ENCODE measurements at places on chromosomes 4 and X.
A peak's percentile ranks its signal among the peaks of the same experiment; 100 is the strongest.

DNA sequence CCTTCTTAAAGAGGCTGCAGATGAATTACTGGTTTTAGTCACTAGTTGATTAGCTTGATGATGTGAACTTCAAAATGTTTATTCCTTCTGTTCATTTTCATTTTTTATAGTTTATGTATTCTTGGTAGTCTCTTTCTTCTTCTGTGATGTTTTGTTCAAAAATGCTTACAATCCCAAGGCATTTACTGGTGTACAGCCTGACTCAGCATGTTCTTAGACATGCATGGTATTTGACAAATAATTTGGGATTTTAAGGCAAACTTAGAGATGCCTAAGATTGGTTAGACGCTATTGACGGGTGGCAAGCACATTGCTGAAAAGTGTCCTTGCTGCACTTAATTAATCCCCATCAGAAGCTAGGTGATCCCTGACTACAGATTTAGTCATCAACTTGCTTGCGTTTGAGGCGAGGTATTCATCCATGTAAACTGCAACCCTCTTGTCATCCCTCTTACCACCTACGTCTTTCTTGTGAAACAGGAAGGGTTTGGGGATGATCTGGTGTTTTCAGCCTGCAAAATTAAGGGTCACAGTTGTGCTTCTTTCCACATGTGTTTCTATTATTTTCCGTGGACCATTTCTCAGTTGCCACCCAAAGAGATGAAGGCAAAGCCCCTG is 331.8 kb downstream of the DKK2 start:
- DNase-seq, result no peak

DNA sequence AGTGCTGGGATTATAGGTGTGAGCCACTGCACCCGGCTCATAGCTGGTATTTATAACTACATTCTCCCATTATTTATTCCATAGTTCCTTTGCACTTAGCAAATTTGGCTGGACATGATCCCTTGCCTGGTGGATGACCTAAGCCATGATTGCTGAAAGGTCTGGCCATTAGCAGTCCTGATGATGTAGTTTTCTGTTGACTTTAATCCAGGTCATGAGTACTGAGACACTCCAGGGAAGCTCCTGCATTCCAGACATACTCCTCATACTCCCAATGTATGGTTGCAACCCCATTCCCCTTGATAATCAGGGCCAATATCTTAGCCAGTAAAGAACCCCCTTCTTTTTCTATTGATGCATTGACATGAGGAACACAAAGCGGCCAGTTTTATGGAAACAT is 24.4 kb upstream of the MGST2 start:
- DNase-seq, result peak; percentile 42

- no peak for DNase-seq
Measured at GRCh38 chrX:112818114-112819007, 22.3 kb downstream of the AMOT start.

GRCh38 chr4:148076964-148077363 is 345.1 kb downstream of the ARHGAP10 start:
- peak; percentile 7 for DNase-seq

DNA sequence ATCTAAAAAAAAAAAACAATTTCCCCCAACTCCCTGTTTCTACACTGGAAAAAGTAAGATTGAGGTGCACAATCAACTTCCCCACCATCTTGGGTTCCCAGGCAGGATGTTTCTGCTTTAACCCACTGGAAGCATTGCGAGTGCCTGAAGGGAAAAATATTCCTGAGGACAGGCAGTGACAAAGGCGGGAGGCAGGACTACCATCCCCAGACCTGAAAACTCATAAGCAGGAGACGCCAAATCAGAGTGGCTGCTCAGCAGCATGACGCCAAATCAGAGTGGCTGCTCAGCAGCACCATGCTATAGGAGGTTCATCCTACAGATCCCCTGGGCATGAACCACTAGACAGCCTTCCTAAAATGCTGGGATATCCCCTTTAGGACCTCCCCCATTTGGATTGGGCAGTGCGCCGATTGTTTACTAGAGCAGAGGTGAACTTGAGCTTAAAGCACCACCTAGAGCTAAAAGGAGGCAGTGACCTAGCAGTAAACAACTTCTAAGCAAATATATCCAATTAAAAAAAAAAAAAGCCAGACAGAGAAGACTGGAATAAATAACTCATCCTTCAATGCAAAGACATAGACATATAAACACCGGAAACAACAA is 35.0 kb upstream of the GK start:
- DNase-seq, result no peak

DNA sequence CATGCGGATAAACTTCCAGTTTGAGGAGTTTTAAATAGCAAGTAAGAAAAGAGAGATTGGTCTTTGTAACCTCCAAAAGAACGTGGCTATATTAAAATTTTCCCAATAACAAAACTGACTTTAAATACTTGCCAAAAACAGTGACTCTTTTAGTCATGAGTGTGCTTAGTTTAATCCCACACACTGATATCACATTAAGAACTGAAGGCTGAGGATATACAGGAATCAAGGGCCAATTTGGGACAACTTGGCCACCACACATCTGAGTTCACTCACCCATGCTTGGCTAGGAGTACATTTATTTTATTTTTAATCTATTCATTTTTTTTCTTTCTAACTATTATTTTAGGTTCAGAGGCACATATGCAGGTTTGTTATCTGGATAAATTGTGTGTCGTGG is 110.2 kb downstream of the APBB2 start:
- DNase-seq, result no peak

Measured in fibroblast of skin of back (primary cell).